ENCODE measurements at places on chromosomes 16 and 17.

DNA sequence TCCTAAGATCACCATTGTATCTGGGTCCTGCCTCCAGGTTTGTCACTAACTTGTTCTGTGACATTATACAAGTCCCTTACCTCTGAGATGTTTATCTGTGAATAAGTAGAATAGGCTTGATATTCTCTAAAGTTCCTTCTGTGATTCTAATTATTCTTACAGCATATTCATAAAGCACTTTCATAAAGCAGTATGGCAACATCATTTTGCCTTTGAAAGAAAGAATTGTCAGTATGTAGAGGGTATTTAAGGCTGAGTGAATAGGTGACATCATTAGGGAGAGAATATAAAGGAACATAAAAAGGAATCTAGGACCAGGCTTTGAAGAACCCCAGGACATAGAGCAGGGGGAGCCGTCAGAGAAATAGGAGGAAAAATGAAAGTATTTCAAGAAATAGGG is 15.6 kb downstream of the VMP1 start:
- no peak for DNase-seq

- DNase-seq: no peak
These were observed 204.1 kb upstream of the NLRP1 start for GRCh38 chr17:5788266-5788900.

GRCh38 chr17:75225016-75225415 is 19.5 kb downstream of the NUP85 start:
- DNase-seq: no peak

- no peak for DNase-seq
These were observed 88.0 kb downstream of the STXBP4 start for GRCh38 chr17:55056526-55056925.

GRCh38 chr16:28326881-28327610 is 34.7 kb downstream of the SBK1 start:
- DNase-seq: peak; percentile 56

- DNase-seq: peak; percentile 2
These were observed 1.3 kb upstream of the BTBD17 start for GRCh38 chr17:74362810-74363498.

GRCh38 chr16:85206472-85207356 is 94.4 kb upstream of the CIBAR2 start:
- no peak for DNase-seq

DNA sequence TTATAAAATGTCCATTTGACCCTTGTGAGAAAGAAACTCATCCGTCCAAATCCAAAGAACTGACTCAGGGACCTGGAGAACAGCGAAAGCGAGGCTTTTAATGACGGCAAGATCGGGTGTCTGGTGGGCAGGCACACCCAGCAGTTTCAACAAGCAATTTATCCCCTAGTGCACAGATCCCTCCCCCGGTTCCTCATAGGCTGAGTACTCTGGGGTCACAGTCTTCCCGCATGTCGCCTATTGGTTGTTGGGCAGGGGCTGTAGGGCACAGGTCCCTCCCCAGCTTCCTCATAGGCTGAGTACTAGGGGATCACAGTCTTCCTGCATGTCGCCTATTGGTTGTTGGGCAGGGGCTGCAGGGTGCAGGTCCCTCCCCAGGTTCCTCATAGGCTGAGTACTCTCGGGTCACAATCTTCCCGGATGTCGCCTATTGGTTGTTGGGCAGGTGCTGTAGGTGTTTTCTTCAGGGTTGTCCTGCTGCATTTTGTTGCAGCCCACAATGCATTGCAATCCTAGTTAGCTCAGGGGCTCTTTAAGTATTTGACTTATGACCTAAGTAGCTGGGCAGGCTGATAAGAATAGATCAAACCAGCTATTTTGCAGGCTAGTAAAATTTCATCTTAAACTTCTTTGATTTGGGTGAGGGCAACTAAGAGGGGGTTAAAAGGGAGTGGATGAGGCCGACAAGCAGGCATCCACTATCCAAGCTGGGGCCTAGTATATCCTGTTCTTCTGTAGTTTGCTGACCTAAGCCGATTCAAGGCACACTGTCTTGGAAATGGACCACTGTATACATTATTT is 3.6 kb upstream of the UTS2R start:
- DNase-seq: peak; percentile 36

- no peak for DNase-seq
These were observed 158.8 kb downstream of the AATF start for GRCh38 chr17:37107406-37108083.

DNA sequence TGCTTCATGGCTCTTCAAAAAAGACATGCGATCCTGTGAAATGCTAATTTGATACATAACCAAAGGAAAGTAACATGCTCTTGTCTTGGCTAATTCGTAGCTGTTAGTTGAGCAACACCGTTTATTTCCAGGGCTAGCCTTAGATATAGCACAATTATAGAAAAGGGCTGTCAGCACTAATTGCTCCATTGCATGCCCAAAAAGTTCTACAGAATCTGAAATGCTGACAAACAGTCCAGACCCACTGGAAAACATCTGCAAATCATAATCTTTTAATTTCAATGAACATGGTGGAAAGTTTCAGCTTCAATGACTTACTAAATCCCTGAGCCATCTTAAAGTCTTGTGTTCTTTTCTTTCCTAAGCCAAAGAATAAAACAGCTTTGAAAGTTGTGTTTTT is 42.9 kb upstream of the NUDT7 start:
- DNase-seq: no peak

- DNase-seq: no peak
These were observed 404.8 kb downstream of the CDH13 start for GRCh38 chr16:83031524-83031923.

DNA sequence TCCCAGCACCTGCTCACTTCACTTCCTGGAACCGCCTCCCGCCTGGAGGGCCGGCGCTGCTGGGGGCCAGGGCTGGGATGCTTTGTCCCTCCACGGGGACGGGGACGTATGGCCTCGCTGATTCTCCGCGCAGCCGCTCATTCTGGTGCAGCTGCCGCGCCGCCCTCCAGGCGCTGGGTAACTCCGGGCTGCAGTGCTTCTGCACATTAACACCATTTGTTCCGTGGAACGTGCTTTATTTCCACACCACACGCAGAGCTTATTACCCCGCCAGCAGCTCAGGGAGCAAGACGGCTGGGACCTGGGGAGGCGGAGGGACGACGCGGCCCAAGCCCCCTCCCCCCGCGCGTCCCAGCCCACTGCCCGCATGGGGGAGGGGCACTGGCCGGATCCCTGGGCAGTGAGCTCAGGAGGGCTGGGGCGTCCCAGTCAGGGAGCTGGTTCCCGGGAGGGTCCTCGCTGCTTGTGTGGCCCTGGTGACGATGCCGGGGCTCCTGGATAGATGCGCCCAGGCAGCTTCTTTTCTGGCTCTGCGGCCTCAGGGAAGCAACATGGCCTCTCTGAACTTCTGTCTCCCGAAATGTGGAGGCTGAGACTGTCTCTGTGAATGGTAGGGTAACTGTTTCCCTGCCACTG is 45.4 kb upstream of the ACSF3 start:
- DNase-seq: no peak

GRCh38 chr16:31010585-31011325 is at the start of gene STX1B:
Gene STX1B (minus strand): TSS chr16:31010638. CDS start chr16:31010396, 242 bp downstream.
- peak; percentile 73 for DNase-seq

GRCh38 chr17:81382851-81383250 is 12.4 kb upstream of the BAHCC1 start:
- DNase-seq: no peak

- DNase-seq: no peak
These were observed 4.0 kb downstream of the WBP2 start for GRCh38 chr17:75850928-75851692.

DNA sequence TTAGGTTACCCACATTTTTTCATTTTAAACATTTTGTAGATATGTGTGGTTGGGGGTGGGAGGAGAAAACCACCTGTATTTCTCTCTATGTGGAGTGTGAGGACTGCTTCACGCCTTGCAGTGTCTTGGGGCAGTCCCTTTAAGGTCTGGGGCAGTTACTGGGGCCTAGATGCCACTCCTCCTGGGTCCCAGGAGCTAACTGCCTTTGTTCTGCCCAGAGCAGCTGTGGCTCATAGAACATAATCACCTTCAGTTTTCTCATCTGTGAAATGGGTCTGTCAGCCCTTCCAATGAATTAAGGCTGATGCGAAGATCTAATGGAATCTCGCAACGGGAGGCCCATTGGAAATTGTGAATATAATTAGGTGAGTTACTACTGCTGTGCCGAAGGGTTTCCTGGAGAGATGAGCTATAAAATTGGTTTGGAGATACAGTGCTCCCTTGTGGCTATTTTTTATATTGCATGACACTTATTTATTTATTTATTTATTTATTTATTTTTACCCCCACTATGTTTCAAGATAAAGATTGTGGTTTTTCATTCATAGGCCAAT is 22.9 kb downstream of the DHRS7C start:
- peak; percentile 8 for DNase-seq

DNA sequence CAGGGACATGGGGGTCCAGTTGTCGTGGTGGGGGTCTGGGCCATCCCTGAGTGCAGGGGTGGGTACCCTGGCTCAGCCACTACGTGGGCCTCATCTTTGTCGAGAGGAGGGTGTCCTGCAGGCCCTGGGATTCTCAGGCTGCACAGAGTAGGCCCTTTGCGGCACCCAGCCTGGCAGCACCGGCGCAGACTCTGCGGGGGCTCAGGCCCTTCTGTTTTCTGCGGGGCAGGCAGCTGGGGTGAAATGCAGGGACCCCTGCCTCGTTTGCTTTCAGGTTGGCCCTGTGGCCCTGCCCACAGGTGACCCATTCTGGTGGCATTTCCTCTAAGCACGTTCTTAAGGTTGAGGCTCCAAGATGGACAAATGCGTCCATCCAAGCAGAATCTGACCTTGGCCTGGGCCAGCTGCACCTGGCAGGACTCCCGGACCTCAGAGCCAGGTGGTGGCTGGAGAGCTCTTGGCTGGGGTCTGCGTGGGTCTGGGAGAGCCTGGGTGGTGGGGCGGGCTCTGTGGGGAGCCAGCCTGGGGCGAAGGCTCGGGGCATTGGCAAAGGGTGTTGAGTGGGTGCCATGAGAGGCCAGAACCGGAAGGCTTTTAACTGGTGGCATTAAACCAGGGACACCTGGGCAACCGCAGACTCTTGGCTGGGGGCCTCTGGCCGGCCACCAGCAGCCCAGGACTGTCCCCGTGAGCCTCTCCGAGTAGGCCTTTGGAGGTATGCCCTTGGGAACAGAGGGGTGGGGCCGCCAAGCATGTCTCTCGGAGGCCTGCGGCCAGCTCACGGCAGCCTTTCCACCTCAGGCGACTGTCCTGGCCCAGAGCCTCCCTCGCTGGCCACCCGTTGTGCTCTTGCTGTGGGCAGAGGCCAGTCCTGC is 16.9 kb downstream of the PRSS27 start:
- no peak for DNase-seq

DNA sequence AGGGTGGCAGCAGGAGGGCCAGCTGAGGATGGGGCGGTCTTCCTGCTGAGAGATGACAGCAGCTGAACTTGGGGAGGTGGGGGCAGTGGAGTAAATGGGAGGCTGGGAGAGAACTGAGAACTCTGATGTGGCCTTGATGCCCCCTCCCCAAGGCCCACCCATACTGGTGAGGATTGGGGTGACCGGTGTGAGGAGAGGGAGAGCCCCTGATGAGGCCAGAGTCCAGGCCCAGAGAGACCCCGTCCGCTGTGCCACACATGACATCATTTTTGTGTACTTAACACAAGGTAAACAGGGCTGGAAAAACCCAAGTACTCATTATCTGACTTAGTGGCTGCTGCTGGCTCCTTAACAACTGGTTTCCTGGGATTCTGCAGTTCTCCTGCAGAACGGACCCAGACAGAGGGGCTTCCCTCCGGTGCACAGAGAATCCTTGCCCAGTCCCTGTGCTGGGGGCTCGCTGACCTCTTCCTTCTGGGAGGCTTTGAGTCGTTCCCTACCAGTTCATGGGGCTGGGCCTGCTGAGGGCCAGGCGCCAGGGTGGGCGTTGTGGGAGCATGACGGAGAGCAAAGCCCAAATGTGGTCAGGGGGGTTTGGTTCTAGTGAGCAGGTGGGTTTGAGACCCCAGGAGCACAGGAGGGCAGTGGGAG is 207.6 kb downstream of the RAB11FIP4 start:
- peak; percentile 6 for DNase-seq

Data from NCI-H2227 treated with DMSO at 0.1 percent for 48 hours (cell line).